Smooth muscle cell of bladder (primary cell): ENCODE measurements at places on chromosomes 13 and 19. TPM values are rescaled to one million over a fixed set of nuclear protein-coding genes. Genes with fewer than 3 reads are reported as not detected.

IGLON5 gene
- not detected in 2 replicates for total RNA-seq

CCDC169 gene
- total RNA-seq, result 2.3 and 4.3 TPM in 2 replicates

ZNF543 gene
- 9.1 and 10.1 TPM in 2 replicates for total RNA-seq

PLIN4 gene
- total RNA-seq, result 0.14 and 1.3 TPM in 2 replicates

MEF2B gene
- 0.09 and 0.14 TPM in 2 replicates for total RNA-seq

SEMA6B gene
- 0.14 and 0.37 TPM in 2 replicates for total RNA-seq

NLRP4 gene
- not detected in 2 replicates for total RNA-seq

TMEM238 gene
- 0.14 and 0.18 TPM in 2 replicates for total RNA-seq

LRRC25 gene
- total RNA-seq, result 0.14 and 0.28 TPM in 2 replicates
